ENCODE measurements at places on chromosomes 13 and 19. TPM values are rescaled to one million over a fixed set of nuclear protein-coding genes. Genes with fewer than 3 reads are reported as not detected.

The PRR36 gene
- polyA plus RNA-seq, result not detected

The GPR183 gene
- 87.1 TPM for polyA plus RNA-seq

The GNA15 gene
- 0.25 TPM for polyA plus RNA-seq

The ZNF865 gene
- polyA plus RNA-seq, result 0.18 TPM

The DMRTC2 gene
- not detected for polyA plus RNA-seq

The NLRP11 gene
- polyA plus RNA-seq, result not detected

The AMER2 gene
- not detected for polyA plus RNA-seq

The TMEM86B gene
- polyA plus RNA-seq, result not detected

The YJEFN3 gene
- polyA plus RNA-seq, result not detected

The CGB1 gene
- not detected for polyA plus RNA-seq

The GRK1 gene
- not detected for polyA plus RNA-seq

The SGCG gene
- polyA plus RNA-seq, result not detected

The CEACAM3 gene
- polyA plus RNA-seq, result not detected

The ZNF701 gene
- polyA plus RNA-seq, result 2.7 TPM

The TTC9B gene
- polyA plus RNA-seq, result not detected

The ADAT3 gene
- 4.3 TPM for polyA plus RNA-seq

The TNFSF13B gene
- polyA plus RNA-seq, result 17.2 TPM

The KLK14 gene
- polyA plus RNA-seq, result not detected

The FGF22 gene
- polyA plus RNA-seq, result not detected

The ZSCAN4 gene
- 0.27 TPM for polyA plus RNA-seq

The EFNA2 gene
- not detected for polyA plus RNA-seq
